Left renal cortex interstitium (tissue), 4 donors: ENCODE measurements at places on chromosomes 1 and 21.

DNA sequence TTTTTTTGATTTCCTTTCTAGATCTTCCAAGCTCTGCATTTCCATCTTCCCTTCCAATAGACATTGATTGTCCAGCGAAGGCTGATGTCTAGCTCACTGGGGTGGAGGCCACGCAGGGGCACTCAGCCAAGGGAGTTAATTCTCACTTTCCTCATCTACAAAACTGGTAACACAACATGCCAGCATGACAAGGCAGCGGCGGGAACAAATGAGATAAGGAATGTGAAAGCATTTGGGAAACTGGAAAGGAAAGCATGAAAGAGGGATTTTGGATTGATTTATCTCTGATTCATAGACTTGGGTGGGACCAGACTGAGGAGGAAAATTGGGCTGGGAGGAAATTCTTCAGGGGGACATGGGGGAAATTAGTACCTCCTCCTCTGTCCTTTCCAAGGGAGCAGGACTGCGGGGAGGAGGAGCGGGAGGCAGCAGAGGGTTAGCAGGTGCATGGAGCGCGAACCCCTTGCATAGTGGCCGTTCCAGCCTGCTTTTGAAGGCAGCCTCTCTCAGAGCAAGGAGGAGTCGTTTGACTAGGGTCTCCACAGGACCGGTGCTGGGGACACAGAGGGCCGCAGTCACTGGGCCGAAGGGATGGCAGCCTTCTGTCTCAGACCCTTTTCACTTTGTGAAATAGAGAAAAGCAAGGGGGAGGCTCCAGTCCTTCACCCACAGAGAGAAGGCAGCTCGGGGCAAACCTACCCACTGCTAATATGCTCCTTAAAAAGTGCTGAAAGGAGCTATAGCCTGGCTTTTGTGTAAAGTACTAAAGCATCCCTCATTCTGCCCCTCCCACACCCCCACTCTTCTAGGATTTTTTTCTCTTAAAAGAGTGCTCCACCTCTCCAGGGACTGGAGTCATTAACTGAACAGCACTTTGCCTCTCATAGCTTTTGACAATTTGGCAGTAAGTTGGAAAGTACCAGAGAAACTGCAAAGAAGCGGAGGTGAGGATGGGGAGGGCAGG lies 89.2 kb downstream of the PLXNA2 start:
- DNase-seq = no peak

DNA sequence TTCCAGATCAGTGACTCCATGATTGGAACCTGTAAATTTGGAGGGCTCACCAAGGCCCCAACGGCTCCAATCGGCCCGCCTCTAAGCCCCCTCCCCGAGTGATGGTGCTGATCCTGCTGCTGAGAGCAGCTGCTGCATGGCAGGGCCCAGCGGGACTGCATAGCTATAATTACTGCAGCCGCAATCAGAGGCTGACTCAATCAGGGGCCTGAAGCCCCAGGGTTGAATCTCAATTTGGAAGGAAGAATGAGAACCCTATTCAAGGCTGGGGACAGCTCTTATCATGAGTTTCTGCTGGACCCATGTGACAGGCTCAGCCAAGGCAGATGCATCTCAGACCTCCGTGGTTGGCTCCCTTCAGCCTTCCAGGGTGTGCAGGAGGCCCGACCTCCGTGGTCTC lies 42.8 kb upstream of the MAGOH start:
- no peak for DNase-seq

DNA sequence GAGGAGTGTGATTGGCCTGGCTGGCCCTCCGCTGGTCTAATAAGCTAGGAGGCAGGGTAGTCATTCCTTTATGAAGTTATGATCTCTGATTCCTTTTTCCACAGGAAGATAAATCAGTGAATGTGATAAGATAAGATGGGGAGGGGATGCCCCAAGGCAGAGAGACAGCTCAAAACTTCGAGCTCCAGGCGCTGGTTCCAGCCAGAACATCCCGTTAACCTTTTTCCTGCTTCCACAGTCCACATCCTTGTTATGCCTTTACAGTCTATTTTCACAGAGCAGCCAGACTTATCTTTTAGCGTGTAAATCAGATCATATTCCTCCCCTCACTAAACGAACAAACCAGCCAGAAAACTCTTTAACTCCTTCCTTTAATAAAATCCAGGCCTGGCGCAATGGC lies 38.5 kb upstream of the BMP8B start:
- no peak for DNase-seq

- DNase-seq = no peak
Observed at GRCh38 chr1:116078699-116079223, 32.4 kb upstream of the MAB21L3 start.

DNA sequence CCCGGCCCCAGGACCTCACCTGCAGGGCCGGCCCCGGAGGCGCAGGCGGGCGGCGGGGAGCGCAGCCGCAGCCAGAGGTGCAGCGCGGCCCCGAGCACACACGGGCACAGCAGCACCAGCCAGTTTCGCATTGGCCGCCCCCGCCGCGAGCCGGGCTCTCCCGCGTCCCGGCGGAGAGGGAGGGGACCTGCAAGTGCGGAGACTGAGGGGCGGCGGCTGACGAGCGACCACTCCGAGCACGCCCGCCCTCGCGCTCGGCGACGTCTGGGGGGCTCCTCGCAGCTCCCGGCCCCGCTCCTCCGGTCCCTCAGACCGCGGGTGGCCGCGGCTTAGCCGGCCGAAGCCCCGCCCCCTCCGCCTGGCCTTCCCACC lies at the start of gene B3GALNT2:
TSS of gene B3GALNT2 (minus strand) at position 331 of the 372 bp plus-strand sequence. CDS start at position 131, 200 bp downstream.
- no peak for DNase-seq

GRCh38 chr1:11874258-11874562 lies 15.5 kb upstream of the NPPB start:
- DNase-seq = no peak
